Activated CD4-positive, alpha-beta T cell treated with anti-CD3 and anti-CD28 coated beads for 24 hours (primary cell): ENCODE measurements at places on chromosomes 12 and 14.
A peak's percentile ranks its signal among the peaks of the same experiment; 100 is the strongest.

- no peak for DNase-seq
Measured at GRCh38 chr12:25764892-25765291, 193.6 kb upstream of the RASSF8 start.

DNA sequence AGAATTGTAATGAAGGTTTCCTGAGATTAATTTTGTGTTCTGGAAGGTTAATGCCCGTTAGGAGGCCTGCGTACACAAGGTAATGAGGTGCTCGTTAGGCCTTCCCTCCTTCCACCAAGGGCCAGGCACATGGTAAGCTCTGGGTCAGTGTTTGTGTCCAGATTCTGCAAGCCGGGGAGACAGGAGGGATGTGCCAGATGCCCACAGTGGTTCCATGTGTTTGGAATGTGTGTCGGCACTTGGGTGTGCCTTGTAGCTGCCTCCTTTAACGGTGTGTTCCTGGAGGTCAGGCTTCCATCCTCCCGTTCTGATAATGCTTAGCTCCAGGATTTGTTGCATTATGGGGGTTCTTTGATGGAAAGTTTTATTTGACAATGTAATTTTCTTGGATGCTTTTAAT is 5.7 kb downstream of the TRAF3 start:
- no peak for DNase-seq

GRCh38 chr12:63302941-63303536 is 152.0 kb upstream of the AVPR1A start:
- no peak for DNase-seq

GRCh38 chr12:116319233-116319897 is 41.9 kb upstream of the MED13L start:
- DNase-seq = no peak

DNA sequence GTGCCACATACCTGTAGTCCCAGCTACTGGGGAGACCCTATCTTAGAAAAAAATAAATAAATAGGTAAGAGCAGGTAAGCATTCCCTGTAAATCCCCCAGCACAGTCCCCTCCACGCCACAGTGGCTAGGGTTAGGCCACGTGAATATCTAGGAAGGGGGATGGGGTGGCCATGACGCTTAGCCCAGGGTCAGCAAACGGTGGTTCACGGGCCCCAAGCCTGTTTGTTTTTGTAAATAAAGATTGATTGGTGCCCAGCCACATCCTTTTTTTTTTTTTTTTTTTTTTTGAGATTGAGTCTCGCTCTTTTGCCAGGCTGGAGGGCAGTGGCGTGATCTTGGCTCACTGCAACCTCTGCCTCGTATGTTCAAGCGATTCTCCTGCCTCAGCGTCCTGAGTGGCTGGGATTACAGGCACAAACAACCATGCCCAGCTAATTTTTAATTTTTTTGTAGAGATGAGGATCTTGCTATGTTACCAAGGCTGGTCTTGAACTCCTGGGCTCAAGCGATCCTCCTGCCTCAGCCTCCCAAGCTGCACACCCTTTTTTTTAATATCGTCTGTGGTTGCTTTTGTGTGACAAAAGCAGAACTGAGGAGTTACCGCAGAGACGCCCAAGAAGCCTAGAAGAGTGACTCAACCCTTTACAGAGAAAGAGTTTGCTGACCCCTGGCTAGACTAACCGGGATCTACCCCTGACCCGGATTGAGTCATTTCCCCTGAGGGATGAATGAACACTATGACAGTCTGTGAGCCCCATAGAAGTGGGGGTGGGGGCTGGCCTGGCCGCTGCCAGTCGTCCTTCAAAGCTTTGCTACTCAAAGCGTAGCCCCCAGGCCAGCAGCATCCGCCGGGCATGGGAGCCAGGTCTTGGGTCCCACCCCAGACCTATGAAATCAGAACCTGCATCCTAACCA is 113.7 kb upstream of the NCOR2 start:
- DNase-seq = no peak

DNA sequence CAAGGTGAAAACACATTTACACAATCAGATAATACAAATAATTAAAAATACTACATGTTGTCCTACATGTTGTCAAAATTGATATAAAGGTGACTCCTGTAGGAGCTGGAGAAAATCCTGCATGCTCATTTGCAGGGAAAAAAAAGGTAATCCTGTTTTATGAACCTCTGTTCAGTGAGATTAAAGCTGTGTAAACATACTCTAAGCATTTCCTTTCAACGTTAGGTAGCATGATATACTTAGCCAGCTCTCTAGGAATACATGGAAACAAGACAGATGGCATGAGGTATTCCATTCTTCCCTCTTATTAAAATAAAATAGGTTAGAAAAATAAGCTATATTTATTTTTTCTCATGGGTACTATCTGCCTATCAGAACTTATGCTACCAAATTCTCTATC is 635.7 kb upstream of the FLRT2 start:
- DNase-seq = no peak

GRCh38 chr12:63918800-63919300 is 74.3 kb downstream of the SRGAP1 start:
- DNase-seq = no peak

DNA sequence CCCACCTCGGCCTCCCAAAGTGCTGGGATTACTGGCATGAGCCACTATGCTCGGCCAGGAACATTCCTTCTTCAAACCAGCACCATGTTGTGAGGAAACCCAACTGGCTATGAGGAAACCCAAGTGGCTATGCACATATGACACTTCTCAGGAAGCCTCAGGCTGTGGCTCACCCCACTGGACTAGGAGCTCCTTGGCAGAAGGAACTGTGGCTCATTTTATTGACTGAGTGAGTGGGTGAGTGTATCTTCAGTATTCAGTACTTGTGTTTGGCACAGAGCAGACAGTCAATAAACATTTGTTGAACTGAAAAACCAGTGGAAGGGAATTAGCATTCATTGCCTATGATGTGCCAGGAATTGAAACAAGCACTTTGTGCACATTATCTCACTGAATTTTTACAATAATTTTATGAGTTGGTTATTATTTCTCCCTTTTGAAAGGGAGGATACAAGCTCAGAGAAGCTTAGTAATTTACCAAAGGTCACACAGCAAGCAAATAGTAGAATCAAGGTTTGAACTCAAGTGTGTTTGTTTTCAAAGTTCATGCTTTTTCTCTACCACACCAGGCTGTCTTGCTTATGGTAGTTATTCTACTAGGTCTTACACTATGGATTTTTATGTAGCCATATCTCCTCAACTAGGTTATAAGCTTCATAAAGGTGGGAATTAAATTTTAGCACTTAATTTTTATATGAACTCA is 121.6 kb downstream of the VEZT start:
- DNase-seq = no peak

DNA sequence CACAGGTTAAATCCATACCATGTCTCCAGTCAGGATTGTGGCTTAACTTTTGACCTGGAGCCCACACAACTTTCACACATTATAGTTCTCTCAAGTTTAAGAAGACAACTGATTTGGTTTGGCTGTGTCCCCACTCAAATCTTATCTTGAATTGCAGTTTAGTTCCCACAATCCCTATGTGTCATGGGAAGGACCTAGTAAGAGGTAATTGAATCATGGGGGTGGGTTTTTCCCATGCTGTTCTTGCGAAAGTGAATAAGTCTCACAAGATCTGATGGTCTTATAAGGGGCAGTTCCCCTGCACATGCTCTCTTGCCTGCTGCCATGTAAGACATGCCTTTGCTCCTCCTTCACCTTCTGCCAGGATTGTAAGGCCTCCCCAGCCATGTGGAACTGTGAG is 38.2 kb upstream of the PARP11 start:
- no peak for DNase-seq

GRCh38 chr12:51820526-51821439 is 27.7 kb downstream of the FIGNL2 start:
- peak; percentile 71 for DNase-seq

GRCh38 chr12:27163894-27164293 is 80.2 kb upstream of the STK38L start:
- DNase-seq = no peak

DNA sequence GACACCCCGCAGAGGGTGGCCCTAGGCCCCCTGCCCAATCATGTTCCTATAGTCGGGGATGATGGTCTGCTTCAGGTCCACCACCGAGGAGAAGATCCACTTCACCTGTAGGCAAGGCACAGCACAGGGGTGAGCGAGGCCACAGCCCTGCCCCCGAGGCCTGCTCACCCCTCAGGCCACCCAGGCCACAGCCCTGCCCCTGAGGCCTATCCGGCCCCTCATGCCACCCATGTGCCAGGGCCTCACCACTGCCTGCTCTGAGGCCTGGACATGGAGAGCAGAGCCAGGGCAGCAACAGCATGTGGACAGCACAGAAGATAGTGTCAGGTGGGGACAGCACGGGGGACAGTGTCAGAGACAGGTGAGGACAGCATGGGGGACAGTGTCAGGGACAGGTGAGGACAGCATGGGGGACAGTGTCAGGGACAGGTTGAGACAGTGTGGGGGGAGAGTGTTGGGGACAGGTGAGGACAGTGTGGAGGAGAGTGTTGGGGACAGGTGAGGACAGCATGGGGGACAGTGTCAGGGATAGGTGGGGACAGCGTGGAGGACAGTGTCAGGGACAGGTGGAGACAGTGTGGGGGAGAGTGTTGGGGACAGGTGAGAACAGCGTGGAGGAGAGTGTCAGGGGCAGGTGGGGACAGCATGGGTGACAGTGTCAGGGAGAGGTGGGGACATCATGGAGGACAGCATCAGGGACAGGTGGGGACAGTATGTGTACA is 239.7 kb downstream of the TMEM121 start:
- no peak for DNase-seq
